Activated CD8-positive, alpha-beta T cell treated with anti-CD3 and anti-CD28 coated beads for 36 hours (primary cell): ENCODE measurements at places on chromosomes 2 and 18.

DNA sequence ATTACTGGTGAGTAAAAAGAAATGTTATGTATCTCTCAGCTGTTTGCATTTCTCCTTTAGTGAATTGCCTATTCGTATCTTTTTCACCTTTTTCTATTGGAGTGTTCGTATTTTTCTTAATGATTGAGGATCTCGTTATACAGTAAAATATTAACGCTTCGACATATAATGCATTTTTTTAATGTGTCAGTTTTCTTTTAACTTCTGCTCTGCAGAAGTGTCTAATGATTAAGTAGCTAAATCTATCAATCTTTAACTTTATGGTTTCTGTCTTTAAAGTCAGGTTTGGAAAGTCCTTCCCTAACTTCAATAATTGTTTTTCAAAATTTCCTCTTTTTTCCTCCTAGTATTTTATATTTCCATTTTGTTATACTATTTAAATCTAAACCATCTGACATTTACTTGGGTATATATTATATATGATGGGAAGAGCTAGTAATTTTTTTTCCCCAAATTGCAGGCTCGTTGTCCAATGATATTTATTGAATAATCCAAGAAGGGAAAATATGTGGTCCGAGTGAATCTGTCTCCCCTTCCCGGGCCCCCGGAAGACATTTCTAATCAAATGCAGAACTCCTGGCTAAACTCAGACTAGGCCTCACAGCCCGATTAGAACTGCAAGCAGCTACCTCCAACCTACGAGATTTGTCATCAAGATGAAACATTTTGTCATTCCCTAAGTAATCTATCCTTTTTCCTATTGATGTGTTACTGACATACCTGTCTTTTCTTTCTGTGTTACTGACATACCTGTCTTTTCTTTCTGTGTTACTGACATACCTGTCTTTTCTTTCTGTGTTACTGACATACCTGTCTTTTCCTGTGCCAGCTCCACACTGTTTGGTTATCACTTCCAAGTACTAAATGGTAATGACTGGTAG is 17.2 kb downstream of the PCBP1 start:
- DNase-seq: peak; percentile 79

DNA sequence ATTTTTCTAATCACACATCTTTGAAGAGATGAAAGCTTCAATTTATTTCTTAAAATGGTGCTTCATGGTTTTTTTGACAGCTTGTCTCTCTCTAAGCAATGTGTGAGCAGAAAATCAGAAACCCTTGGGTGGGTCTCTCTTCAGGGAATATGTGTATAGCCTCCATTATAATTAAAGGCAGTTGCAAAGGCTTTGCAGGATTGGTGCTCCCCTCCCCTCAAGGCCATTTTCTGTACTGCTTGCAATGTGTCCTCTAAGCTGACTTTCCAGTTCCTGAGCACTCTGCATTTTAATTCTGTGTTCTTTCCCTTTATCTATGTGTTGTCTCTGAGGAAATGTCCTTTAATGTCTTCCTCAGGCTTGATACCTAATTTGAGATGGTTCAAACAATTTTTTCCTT is 172.6 kb downstream of the DPP4 start:
- no peak for DNase-seq

DNA sequence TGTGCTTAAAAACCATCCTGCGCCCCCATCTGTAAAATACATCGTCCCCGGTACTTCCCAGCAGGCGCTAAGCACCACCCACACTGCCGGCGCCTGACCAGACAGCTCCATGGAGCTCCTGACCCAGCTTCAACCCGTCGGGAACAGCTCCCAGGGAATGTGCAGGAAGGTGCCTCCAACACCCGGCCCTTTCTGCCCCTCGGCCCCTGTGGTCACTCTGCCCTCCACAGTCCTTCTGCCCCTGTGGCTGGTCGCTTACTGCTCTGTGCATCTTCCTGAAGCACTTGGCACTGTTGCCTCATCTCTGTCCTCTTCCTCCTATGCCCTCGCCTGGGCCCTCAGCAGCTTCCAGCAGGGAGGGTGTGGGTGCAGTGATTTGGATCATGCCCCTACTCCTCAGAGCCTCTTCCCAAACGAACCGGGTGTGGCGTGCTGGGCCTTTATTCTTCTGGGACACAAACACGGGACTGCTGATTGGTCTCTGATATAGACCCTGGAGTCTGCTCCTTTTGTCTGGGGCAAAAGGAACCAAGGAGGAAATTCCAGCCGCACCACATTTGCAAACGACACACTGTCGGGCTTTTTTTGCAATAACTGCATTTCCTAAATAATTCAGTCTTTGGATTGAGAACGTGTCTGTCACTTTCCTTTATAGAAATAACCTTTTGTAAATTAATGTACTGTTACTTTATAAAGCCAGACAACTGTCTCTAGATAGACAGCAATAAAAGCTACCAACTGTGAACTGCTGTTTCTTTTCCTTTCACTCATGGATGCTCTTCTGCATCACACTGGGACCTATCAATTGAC is 65.9 kb downstream of the ADI1 start:
- no peak for DNase-seq

DNA sequence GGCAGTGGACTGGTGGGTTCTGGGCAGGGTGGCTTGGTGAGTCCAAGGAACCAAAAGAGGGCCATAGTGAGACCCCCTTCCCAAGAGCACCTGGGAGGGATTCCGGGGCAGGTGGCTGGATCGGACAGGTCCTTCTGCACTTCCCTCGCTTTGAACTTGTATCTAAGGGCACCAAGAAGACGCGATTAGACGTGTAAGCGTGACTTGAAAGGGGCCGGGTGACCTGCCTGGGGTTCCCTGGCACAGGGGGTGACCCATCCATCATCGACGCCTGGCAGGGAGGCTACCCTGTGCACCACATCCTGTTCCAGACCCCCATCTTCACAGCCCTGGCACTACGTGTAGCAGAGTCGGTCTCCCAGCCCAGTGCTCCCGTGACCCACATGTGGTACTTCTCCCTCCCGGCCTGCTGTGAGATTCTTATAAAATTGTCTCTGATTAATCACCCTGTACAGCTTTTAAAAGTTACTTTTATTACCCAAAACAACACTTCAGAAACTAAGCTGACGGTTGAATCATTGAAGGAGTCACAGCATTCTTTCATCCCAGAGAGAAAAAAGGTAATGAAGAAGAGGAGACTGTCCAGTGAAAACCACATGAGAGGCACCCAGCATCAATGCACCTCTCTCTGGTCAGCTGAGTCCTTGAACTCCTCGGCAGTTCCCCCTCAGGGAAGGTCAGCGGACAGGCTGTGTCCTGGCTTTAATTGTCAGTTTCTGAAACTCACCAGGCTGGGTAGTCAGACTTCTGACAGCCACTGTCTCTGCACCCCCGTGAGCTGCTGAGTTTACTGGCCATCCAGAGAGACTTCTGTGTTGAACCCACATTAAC is 13.0 kb downstream of the SH3BP4 start:
- no peak for DNase-seq

- no peak for DNase-seq
These were observed 111.1 kb downstream of the TGFA start for GRCh38 chr2:70442301-70443077.

DNA sequence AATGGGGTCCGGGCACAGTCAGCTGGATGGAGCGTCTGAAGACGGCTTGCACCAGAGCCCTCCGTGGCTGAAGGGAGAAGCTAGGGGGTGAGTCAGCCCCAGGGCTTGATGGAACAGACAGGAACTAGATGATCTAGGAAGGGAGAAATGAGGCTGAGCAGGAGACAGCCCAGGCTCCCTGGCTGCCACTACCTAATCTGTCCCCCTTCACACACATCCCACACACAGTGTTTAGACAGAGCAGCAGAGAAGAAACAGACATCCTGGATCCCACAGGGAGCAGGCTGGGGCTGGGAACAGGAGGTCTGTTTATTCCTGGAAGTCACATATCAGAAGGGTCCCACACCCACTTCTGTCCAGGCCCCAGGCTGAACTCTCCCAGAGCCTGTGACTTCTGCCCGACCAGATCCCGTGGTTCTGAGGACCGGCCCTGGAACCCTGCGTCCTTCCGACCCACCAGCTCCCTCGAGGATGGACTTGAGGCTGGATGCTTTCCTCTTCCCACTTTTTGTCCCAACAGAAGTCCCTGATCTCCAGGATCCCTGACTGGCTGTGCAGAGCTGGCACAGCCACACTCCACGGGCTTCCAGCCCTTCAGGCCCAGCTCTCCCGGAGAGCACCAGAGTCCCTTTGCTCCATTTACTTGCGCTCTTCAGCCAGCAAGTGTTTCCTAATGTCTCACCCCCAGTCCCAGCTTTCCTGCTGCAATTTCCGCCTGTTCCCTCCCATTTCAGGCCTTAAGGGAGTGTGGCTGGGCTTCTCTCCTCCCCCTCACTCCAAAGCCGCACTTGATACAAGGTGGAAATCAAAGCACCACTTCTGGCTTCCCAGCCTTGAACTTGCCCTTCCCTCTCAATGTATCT is 1.5 kb upstream of the GPBAR1 start:
- no peak for DNase-seq

DNA sequence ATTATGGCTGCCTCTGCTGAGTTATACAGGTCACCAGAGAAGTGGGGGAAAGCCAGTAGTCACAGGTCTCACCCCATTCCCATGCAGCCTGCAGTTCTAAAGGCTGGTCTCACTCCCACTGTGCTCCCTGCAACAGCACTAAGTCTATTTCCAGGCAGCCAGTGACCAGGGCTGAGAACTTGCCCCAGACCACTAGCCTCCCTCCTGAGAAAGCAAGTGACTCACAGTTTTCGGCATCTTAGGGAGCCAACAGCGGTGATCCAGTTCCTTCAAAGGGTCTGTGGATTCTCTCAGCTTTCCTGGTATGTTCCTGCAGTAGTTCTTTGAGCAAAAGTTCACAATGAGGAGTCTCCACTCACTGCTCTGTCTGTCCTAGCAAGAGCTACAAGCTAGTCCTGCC is 329.6 kb upstream of the MAP2 start:
- no peak for DNase-seq

DNA sequence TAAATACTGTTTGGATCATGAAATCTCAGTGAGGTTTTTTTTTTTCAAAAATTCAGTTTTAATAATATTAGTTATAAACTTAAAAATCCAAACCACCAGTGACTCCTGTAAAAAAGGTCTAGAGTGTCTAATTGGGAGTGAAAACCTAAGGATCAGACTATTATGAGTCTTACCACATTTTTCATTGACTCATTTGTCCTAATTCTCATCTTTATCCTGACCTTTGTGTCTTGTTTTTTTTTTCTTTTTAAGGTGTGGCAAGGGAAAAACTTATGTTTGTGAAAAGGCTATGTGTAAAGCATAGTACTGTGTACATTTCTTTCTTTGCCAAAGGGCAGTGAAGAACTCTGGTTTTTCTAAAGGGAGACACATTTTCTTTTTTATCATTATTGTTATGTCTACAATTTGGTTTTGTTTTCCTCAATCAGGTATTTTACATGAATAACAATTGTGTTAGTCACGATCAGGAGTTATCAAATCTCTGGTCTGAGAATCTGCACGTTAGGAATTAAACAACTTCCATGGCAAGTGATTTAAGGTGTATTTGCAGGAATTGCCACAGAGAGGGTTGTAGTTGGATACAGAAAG is 52.6 kb downstream of the RHBDD1 start:
- DNase-seq: no peak

GRCh38 chr18:54835944-54836343 is 7.7 kb downstream of the RAB27B start:
- no peak for DNase-seq

DNA sequence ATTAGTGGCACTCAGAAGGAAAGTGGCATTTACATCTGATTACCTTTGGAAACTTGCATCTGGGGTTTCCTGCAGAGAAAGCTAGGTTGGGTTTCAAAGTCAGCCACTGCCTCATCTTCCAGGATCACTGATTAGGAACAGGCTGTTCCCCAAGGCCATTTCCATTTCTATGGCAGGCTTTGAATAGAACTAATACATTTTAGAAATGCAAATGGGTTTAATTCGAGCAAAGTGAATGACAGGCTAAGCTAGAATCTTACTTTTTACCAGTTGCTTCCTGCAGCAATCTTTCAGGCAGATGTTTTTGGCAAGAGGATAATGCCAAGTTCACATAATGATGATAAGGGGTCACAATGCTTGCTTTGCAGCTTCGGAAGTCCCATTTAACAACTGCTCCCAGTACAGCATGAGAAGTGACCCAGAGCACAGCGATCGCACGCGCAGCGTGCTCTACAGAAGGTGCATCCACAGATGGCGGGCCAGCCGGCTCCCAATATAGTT is 336.7 kb downstream of the LPIN1 start:
- no peak for DNase-seq

DNA sequence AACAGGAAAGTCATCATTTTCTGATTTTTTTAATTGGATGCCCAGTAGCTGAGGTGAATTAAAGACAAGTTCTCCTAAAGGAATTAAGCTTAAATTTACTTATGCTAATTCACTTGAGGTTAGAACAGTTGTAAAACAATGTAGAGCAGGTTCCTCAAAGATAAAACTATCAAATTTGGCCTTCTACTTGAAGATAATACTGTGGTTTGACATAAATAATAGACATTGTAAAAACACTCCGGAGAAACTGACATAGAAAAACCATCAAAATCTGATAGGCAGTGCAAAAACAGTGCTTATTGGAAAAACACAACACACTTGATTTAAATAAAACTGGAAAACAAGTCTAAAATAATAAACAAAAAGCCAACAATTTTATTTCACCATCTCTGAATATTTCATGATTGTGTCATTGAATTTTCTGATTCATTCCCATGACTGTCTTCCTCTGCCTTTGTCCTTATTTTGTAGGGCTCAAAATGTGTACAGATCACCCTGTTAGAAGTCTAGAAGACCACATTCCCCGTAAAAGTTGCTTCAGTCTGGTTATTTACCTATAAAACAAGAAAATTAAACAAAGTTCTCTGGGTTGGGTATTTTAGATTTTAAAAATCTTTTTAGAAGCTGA is 28.3 kb upstream of the SLC40A1 start:
- DNase-seq: no peak

DNA sequence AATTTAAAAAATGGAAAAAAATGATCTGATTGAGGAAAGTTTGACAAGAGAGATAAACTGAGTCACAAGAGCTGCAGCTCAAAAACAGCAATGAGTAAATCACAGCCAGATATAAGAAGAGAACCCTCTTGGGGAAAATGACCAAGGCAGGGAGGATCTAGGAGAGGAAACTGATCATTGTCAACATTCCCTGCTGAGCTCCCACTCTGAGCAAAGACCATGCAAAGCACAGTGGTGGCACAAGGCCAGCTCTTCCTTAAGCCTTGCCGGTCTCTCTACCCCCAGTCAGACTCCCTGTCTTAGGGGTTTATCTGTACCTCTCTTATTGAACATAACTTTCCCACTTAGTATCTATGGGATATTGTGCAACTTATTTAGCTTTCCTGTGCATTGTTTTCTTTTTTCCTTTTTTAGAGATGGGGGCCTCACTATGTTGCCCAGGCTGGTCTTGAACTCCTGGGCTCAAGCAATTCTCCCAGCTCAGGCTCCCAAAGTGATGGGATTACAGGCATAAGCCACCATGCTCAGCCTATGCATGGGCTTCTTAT is 54.0 kb upstream of the PPP1CB start:
- DNase-seq: no peak

- peak; percentile 56 for DNase-seq
These were observed 403 bp downstream of the COL4A3 start for GRCh38 chr2:227164763-227165291.

DNA sequence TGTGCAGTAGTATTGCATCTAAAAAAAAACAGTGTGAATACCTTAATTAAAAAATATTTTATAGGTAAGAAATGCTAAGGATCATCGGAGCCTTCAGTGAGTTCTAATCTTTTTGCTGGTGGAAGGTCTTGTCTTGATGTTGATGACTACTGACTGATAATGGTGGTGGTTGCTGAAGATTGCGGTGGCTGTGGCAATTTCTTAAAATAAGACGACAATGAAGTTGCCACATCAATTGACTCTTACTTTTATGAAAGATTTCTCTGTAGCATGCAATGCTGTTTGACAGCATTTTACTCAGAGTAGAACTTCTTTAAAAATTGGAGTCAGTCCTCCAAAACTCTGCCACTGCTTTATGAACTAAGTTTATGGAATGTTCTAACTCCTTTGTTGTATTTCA is 36.2 kb downstream of the GLS start:
- peak; percentile 49 for DNase-seq
